A673 (cell line): ENCODE measurements at places on chromosomes 6 and 20.

DNA sequence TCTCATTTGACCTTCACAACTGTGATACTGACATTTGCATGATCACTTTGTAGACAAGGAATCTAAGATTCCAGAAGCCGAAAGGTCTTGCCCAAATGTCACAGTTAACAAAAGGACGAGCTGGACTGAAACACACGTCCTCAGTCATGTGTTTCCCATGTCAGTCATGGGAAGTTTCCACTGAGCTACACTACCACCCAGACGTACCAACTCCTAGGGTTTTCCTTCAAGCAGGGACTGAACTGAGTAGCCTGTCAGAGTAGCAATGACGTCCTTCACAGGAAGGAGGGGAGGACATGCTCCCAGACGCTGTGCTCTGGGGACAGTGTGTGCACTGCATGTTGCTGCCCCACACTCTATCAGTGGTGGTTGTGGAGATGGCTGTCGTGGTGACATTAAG is 215.8 kb upstream of the SMLR1 start:
- no peak overlapping the region for H3K27ac ChIP-seq
- DNase-seq: no peak
- H3K36me3 ChIP-seq: no peaks in the 10 kb centered on the region
- H3K4me1 ChIP-seq: no peaks in the 10 kb centered on the region

GRCh38 chr20:35523298-35523888 is 6.1 kb downstream of the C20orf173 start:
- H3K36me3 ChIP-seq: no peaks in the 10 kb centered on the region
- H3K4me3 ChIP-seq: no peak overlapping the region
- DNase-seq: peak; percentile 53
- no peak overlapping the region for H3K27ac ChIP-seq
- H3K4me1 ChIP-seq: peaks cover 4% of the 10 kb centered on the region

GRCh38 chr6:18207438-18207837 is 52.2 kb downstream of the KDM1B start:
- no peak overlapping the region for H3K4me3 ChIP-seq
- no peak overlapping the region for H3K27ac ChIP-seq
- no peaks in the 10 kb centered on the region for H3K4me1 ChIP-seq
- no peak for DNase-seq

GRCh38 chr20:18672834-18673233 is 85.0 kb downstream of the DTD1 start:
- H3K4me1 ChIP-seq: no peaks in the 10 kb centered on the region
- no peak for DNase-seq
- H3K4me3 ChIP-seq: no peak overlapping the region

GRCh38 chr6:104957301-104958177 is 632 bp downstream of the LIN28B start:
- peaks cover 10% of the 10 kb centered on the region for H3K4me1 ChIP-seq
- H3K27ac ChIP-seq: peak overlapping the region; percentile 81
- DNase-seq: peak; percentile 60
- H3K27me3 ChIP-seq: peaks cover 50% of the 10 kb centered on the region
- peak overlapping the region; percentile 56 for H3K4me3 ChIP-seq

DNA sequence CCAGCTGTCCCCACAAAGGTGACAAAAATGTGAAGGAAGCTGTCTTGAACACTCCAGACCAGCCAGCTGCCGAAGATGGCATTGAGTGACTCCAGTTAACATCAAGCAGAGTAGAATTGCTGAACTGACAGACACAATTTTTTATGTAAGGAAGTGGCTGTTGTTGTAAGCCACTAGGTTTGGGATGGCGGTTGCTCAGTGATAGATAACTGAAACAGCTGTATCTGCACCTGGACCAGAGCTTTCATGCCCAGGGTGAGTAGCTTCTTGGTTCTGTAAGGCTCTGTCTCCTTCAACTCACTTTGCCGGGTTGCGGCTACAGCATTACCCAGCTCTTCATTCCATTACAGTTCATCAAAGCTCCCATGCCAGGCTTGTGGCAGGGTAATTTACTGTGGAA is 49.7 kb upstream of the DDR1 start:
- H3K4me1 ChIP-seq: no peaks in the 10 kb centered on the region
- DNase-seq: no peak
- no peaks in the 10 kb centered on the region for H3K27me3 ChIP-seq
- H3K36me3 ChIP-seq: no peaks in the 10 kb centered on the region

GRCh38 chr20:62508641-62509051 is 32.9 kb upstream of the GATA5 start:
- no peak for DNase-seq
- H3K4me3 ChIP-seq: no peak overlapping the region
- no peaks in the 10 kb centered on the region for H3K36me3 ChIP-seq
- H3K4me1 ChIP-seq: no peaks in the 10 kb centered on the region

GRCh38 chr6:1657116-1657770 is 47.5 kb downstream of the FOXC1 start:
- no peaks in the 10 kb centered on the region for H3K27me3 ChIP-seq
- H3K4me3 ChIP-seq: no peak overlapping the region
- DNase-seq: peak; percentile 52
- no peak overlapping the region for H3K27ac ChIP-seq

GRCh38 chr6:20639161-20639560 is 104.9 kb downstream of the CDKAL1 start:
- no peak overlapping the region for H3K27ac ChIP-seq
- DNase-seq: no peak
- no peaks in the 10 kb centered on the region for H3K27me3 ChIP-seq
- no peak overlapping the region for H3K4me3 ChIP-seq
- no peaks in the 10 kb centered on the region for H3K36me3 ChIP-seq

GRCh38 chr6:161673026-161673425 is 399.2 kb upstream of the AGPAT4 start:
- no peaks in the 10 kb centered on the region for H3K4me1 ChIP-seq
- no peak overlapping the region for H3K27ac ChIP-seq

DNA sequence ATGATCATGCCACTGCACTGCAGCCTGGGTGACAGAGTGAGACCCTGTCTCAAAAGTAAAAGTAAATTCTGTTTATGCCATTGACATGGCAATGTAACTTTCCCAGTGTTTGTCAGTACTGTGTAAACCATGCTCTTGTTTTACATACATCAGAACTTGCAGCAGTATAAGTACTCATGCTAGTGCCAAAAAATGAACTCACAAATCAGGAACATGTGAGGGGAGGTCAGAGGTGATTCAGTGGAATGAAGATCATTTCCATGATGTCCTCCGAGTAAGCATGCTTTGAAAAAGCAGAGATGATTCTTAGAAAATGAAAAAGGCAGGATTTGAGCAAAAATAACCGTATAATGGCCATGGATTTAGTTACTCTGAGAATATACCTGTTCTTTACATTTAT is 81.9 kb downstream of the ANKS1A start:
- no peaks in the 10 kb centered on the region for H3K4me1 ChIP-seq
- no peaks in the 10 kb centered on the region for H3K36me3 ChIP-seq
- H3K27me3 ChIP-seq: no peaks in the 10 kb centered on the region

GRCh38 chr6:11700118-11700718 is 78.4 kb downstream of the ADTRP start:
- H3K27me3 ChIP-seq: peaks cover 3% of the 10 kb centered on the region
- H3K4me3 ChIP-seq: no peak overlapping the region
- no peaks in the 10 kb centered on the region for H3K4me1 ChIP-seq
- DNase-seq: peak; percentile 65

- H3K36me3 ChIP-seq: peaks cover 21% of the 10 kb centered on the region
- H3K4me1 ChIP-seq: no peaks in the 10 kb centered on the region
- H3K27ac ChIP-seq: no peak overlapping the region
Observed at GRCh38 chr20:1440024-1440423, 26.6 kb downstream of the NSFL1C start.

DNA sequence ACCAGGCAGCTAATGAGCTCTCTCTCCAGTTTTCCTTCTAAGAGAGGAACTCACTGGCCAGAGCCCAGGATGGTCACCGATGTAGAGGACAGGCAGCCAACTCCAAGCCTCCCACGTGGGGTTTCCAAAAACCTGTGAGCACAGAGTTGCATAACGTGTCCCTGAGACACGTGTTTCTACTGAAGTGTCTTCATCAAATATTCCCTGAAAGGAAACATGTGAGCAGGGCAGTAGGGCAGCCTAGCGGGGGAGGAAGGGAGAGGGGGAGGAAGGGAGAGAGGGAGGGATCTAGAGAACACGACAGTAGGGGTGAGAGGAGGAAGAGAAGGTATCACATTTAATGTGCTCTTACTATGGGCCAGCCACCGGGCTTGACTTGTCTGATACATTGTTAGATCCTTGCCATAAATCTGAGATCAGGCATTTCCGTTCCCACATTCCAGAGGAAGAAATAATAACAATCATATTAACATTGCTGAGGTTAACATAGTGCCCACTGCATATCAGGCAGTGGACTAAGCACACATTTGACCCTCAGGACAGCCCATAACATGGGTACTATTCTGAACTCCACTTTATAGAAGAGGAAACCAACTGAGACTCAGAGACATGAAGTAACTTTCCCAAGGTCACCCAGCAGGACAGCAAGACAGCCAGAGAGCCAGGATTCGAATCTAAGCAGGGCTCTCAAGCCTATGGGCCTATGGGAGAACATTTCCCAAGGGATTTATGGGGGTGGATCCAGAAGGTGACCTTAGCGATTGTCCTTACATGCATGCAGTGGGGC is 4.5 kb upstream of the SYS1 start:
- H3K27me3 ChIP-seq: no peaks in the 10 kb centered on the region
- no peaks in the 10 kb centered on the region for H3K36me3 ChIP-seq
- no peak overlapping the region for H3K4me3 ChIP-seq
- no peak for DNase-seq
- no peak overlapping the region for H3K27ac ChIP-seq
